ENCODE measurements at places on chromosomes 12 and 14.

- no peak for DNase-seq
These were observed 4.0 kb downstream of the FAM222A start for GRCh38 chr12:109717390-109718357.

DNA sequence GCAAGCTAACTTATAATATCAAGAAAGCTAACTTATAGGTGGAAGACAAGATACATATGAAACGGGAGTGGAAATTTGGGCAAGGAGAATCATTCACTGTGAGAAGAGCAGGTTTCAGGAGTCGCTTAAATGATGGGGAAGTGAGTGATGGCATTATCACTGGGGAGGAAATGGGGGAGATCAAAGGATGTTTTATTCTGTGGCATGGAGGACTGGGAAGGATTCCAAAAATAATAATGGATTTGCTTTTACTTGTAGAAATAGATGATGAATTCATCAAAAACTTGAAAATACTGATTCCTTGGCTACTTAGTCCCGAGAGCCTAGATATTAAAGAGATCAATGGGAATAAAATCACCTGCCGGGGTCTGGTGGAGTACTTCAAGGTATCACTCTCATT lies 47.8 kb downstream of the SAV1 start:
- DNase-seq: no peak

- peak; percentile 54 for DNase-seq
These were observed 4.1 kb upstream of the IGF1 start for GRCh38 chr12:102484428-102484958.

GRCh38 chr14:86217523-86217922 lies 687.6 kb downstream of the FLRT2 start:
- DNase-seq: no peak

- DNase-seq: no peak
These were observed 93.5 kb downstream of the ATXN2 start for GRCh38 chr12:111505601-111506036.

GRCh38 chr12:89828575-89828974 lies 119.9 kb upstream of the ATP2B1 start:
- no peak for DNase-seq

- DNase-seq: no peak
These were observed 485.8 kb upstream of the ATXN7L3B start for GRCh38 chr12:74051848-74052247.

DNA sequence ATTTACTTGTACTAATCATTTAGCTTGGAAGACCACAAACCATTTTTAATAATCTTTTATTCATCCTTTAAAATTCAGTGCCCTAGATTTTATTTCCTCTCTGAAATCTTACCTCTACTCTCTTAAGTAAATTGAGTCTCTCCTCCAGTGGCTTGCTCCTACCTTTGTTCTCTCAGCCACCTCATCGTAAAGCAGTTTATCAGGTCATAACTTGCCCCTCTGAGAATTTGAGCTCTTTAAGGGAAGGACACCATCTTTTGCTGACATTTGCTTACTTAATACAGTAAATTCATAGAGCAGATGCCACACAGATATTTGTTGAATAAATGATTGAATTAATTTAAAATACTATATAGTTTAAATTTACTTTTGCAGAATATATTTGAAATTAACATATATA lies 794.3 kb downstream of the C12orf50 start:
- no peak for DNase-seq

DNA sequence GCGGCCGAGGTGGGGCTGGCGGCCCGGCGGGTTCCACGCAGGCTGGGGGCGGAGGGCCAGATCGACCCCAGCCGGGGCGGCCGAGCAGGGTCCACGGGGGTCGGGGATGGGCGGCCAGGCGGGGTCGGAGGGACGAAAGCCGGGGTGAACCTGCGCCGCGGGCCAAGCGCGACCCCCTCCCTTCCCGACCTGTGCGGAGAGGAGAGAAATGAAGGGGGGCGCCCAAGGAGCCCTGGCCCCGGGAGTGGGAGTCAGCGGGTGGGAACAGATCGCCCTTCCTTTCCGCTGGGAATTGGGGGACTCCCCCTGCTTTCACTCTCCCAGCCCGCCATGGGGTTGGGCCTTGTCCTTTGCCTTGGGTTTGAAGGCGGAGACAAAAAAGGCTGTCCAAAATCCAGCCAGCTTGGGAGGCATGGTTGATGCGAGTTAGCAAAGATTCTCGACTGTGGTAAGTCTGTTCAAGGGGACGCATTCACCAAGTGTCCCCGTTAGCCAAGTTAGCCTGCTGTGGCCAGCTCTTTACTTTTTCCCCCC lies 559 bp upstream of the CKAP4 start:
- peak; percentile 26 for DNase-seq

GRCh38 chr12:108759924-108760323 lies 28.6 kb upstream of the CORO1C start:
- DNase-seq: no peak

GRCh38 chr12:130357729-130358330 lies 20.1 kb downstream of the PIWIL1 start:
- no peak for DNase-seq

DNA sequence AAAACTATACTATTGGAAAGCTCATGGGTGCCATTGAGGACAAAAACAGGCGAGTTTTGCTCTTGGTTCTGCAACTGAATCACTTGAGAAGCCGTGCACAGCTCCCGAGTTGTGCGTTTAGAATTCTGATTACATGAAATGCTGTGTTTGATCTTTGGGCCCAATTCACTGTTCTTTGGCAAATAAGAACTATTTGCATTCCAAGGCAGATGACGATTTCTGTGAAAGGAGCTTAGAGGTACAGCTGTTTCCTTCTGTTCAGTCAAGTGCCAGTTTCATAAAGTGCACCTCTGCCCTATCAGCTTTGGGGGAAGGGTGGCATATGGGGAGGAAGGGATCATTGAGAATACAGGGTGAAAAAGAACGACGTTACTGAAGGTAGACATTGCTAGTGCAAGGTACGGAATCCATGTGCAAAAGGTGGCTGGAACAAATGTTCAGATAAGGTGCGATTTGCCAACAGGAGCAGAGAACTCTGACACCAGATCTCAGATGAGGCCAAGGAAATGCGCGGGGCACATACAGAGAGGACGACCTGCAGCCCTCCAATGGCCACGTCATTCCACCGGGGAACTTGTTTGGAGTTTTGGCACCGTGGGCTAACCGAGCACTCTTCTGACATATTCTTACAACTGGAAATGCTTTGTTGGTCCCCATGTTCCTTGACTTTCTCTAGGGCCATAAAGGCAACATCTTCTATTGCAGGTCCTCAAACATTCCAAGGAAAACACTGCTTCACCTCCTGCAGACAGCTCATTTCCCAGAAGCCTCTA lies 30.1 kb downstream of the TCHP start:
- no peak for DNase-seq

All from activated naive CD4-positive, alpha-beta T cell treated with anti-CD3 and anti-CD28 coated beads, Interleukin-2, amount 50 U/mL, for 16 hours (primary cell).